ENCODE measurements at places on chromosomes 3 and 15. TPM values are rescaled to one million over a fixed set of nuclear protein-coding genes. Genes with fewer than 3 reads are reported as not detected.

DNA sequence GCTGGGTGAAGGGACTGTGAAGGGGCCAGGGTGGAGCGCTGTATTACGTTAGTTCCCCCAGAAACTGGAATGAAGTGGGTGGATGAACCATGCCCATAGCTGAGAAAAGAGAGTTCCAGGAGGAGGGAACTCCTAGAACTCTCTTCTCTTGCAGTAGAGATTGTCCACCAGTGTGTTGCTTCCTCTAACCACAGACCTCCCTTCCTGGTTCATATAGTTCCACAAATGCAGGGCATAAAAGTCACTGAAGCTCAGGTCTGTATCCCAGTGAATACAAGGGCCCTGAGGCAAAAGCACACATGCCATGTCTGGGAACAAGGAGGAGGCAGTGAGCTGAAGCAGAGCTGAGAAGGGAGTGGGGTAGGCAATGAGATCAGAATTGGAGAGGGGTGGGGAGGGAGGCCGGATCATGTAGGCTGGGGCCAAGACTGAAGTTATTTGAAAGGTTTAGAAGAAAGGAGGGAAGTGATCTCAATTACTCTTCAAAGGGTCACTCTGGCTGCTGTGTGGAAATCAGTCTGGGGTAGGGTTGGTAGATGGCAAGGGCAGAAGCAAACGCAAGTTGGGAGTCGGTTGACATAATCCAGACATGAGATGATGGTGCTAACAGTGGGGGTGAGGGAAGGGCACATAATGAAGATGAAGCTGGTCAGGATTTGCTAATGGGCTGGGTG, 6.5 kb downstream of the A4GNT start:
- H3K4me3 ChIP-seq: no peak overlapping the region
- peaks cover 17% of the 10 kb centered on the region for H3K4me1 ChIP-seq
- H3K27ac ChIP-seq: no peak overlapping the region

DNA sequence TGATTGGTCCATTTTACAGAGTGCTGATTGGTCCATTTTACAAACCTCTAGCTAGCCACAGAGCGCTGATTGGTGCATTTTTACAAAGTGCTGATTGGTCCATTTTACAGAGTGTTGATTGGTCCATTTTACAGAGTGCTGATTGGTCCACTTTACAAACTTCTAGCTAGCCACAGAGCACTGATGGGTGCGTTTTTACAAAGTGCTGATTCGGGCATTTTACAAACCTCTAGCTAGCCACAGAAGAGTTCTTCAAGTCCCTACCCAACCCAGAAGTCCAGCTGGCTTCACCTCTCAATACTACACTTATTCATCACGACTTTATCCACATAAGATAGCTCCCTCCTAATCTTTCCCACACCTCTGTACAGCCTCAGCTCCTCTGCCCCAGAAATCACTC, 899.8 kb downstream of the TUSC7 start:
- no peaks in the 10 kb centered on the region for H3K36me3 ChIP-seq
- H3K27me3 ChIP-seq: peaks cover 9% of the 10 kb centered on the region
- H3K4me3 ChIP-seq: no peak overlapping the region
- H3K27ac ChIP-seq: no peak overlapping the region
- H3K4me1 ChIP-seq: peaks cover 13% of the 10 kb centered on the region

DNA sequence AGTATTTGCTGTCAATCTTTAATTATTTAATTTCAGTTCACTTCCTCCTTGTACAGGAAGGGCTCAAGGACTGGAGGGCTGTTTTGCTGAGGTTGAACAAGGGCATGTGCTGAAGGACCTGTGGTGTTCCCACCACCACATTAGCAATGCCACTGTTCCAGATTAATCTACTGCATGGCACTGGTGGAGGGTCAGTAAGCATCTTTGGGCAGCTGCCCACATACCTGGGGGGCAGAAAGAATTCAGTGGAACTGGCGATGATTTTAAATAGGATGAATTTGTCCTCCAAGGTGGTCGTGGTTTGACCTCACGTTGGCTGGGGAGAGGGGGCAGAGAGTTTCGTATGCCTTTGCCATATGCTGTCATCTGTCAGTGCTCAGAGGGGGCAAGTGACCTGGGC, 244.8 kb downstream of the TLE3 start:
- no peaks in the 10 kb centered on the region for H3K27me3 ChIP-seq
- no peak for DNase-seq
- peaks cover 49% of the 10 kb centered on the region for H3K4me1 ChIP-seq
- no peaks in the 10 kb centered on the region for H3K36me3 ChIP-seq

DNA sequence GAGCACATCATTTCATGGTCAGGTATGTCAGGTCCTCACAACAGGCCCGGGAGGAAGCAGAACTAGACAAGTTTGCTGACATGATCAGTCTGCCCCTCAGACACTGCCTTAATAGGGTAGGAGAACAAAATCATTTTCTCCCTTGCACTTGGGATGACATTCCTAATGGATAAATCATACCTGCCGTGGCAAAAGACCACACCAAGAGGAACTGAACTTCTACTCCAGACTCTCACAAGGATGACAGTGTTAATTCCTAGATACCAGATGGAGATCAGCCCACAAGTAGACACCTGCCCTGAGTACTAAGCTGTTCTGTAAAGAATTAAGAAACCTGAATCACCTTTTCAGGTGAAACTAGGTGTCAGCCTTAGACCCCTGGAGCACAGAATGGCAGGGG, 19.5 kb downstream of the SIAH2 start:
- no peak overlapping the region for H3K4me3 ChIP-seq

DNA sequence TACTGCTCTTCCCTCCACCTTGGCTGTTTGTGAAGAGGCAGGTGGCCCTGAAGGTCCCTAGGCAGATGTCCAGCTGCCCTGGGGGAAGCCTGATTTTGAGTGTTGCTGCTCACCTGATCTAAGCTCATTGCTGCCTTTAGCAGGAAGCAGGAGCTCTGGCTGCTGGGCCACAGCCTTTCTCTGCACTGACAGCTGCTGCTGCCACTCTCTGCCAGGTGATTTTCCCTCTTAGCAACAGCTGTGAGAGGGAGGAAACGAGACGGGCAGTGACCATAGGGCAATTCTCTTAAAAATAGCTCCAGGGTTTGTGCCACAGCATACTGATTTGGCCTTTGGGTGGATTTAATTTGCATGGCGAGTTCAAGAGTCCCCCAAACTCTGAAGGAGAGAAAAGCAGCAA, 415.8 kb upstream of the SEMA6D start:
- no peak for DNase-seq
- no peaks in the 10 kb centered on the region for H3K36me3 ChIP-seq
- no peaks in the 10 kb centered on the region for H3K4me1 ChIP-seq
- no peak overlapping the region for H3K27ac ChIP-seq
- no peak overlapping the region for H3K4me3 ChIP-seq

DNA sequence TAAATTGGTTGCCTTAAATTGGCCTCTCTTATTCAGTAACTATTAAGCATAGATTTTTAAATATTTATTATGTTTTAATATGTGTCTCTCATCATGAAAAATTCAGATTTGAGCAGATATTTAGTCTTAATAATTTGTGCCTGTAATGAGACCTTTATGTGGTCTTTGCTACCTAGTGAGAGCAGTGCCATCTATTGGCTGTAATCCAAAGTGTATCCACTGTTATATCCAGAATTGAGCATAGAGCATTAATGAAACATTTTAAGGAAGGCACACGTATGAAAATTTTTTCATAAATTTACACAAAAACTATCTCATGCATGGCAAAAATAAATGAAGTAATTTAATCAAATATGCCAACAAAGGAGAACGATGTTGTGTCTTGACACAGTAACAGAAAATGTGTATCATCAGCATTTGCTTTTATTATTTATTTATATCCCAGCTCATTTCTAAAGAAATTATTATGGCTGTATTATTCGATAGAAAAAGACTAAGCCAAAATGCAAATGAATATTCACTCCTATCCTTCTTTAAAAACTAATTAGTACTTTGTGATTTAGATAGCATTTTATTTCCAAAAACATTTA, 203.5 kb downstream of the RSRC1 start:
- no peak overlapping the region for H3K27ac ChIP-seq
- no peak overlapping the region for H3K4me3 ChIP-seq
- H3K36me3 ChIP-seq: no peaks in the 10 kb centered on the region
- no peaks in the 10 kb centered on the region for H3K4me1 ChIP-seq
- no peak for DNase-seq

GRCh38 chr3:72652395-72652794, 195.8 kb downstream of the SHQ1 start:
- no peak overlapping the region for H3K4me3 ChIP-seq
- H3K4me1 ChIP-seq: peaks cover 3% of the 10 kb centered on the region
- no peak for DNase-seq
- H3K27me3 ChIP-seq: peaks cover 22% of the 10 kb centered on the region
- H3K36me3 ChIP-seq: no peaks in the 10 kb centered on the region

- H3K36me3 ChIP-seq: no peaks in the 10 kb centered on the region
- H3K4me3 ChIP-seq: no peak overlapping the region
- H3K27ac ChIP-seq: no peak overlapping the region
- peaks cover 22% of the 10 kb centered on the region for H3K27me3 ChIP-seq
- DNase-seq: no peak
These were observed 22.5 kb upstream of the MB21D2 start for GRCh38 chr3:192940129-192940528.

GRCh38 chr3:187737006-187737367, 8.3 kb downstream of the BCL6 start:
- no peak for DNase-seq
- H3K27ac ChIP-seq: peak overlapping the region; percentile 100
- peaks cover 15% of the 10 kb centered on the region for H3K36me3 ChIP-seq
- peaks cover 69% of the 10 kb centered on the region for H3K4me1 ChIP-seq
- peak overlapping the region; percentile 94 for H3K4me3 ChIP-seq

DNA sequence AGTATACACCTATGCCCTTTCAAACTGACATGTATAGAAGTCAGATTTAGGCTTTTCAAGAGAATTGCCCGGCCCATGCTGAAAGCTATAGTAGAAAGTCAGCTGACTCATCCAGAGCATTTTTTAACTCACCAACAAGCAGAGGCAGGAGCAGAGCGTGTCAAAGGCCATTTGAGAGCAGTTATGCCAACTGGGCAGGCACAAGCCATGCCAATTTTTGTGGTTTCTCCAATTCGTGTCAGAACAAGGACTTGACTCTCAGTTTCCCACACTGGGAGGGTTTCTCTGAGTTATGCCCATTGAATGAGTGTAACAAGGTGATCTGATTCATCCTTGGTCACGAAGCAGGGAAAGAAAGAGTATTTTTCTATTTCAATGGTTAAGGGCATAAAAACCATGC, 403.3 kb upstream of the THBS1 start:
- DNase-seq: no peak
- H3K4me3 ChIP-seq: no peak overlapping the region
- H3K27me3 ChIP-seq: no peaks in the 10 kb centered on the region
- H3K4me1 ChIP-seq: peaks cover 52% of the 10 kb centered on the region
- H3K36me3 ChIP-seq: peaks cover 3% of the 10 kb centered on the region
- no peak overlapping the region for H3K27ac ChIP-seq

GRCh38 chr3:100781301-100781700, 72.0 kb downstream of the TFG start:
- H3K4me3 ChIP-seq: no peak overlapping the region
- no peaks in the 10 kb centered on the region for H3K27me3 ChIP-seq
- H3K36me3 ChIP-seq: peaks cover 27% of the 10 kb centered on the region
- no peak overlapping the region for H3K27ac ChIP-seq
- H3K4me1 ChIP-seq: peaks cover 15% of the 10 kb centered on the region
- no peak for DNase-seq

DNA sequence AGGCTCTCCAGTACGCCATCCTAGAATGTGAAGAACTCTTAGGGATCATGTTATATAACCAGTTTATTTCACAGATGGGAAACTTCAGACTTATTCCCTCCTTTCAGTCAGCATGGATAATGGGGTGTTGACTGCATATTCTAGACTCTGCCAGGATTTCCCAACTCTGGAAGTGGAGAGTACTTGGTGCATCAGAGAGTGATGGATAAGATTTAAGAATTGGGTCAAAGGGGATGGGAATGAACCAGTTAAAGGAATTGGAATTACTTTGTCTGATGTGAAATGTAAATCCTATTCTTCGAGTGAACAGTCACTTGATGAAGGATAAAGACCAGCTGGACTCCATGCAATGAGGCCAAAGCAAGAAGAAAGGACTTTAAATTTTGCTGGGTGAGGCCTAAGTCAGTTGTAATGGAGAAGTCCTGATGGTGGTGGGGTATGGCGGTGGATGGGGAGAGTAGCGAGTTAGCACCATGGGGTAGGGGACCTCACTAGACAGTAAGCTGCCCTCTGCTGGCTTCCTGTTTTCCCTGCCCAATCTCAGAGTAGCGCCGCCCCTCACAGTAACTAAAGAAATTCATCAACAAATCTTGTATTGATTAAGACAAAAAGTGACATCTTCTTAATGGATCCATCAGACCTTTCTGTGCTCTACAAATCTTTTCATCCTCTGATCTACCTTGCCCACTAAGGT, 7.3 kb upstream of the CACNA1D start:
- DNase-seq: no peak
- no peaks in the 10 kb centered on the region for H3K4me1 ChIP-seq
- no peak overlapping the region for H3K27ac ChIP-seq
- H3K27me3 ChIP-seq: peaks cover 44% of the 10 kb centered on the region
- H3K36me3 ChIP-seq: no peaks in the 10 kb centered on the region
- no peak overlapping the region for H3K4me3 ChIP-seq

DNA sequence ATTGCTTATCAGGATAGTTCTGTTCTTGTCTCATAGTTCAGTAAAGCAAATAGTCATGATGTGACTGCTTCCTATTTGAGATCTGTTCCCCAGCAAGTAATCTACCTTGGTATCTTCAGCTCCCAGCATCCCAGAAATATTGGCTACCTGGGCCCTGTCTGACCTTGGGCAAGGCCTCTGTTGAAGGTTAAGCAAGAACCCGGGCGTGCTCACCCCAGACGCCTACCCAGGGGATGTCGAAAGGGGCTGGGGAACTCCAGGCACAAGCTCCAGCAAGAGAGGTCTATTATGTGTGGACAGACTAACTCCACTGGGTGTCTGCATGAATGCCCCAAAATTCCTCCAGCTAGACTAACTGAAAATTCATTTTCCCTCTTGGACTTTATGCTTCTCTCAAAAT, 37.3 kb upstream of the IGF1R start:
- H3K27ac ChIP-seq: no peak overlapping the region
- no peaks in the 10 kb centered on the region for H3K36me3 ChIP-seq
- H3K4me3 ChIP-seq: no peak overlapping the region
- peak; percentile 72 for DNase-seq
- H3K27me3 ChIP-seq: peaks cover 4% of the 10 kb centered on the region

- no peak for DNase-seq
- H3K27ac ChIP-seq: no peak overlapping the region
- no peaks in the 10 kb centered on the region for H3K36me3 ChIP-seq
These were observed 27.3 kb downstream of the DUSP7 start for GRCh38 chr3:52029053-52029452.

DNA sequence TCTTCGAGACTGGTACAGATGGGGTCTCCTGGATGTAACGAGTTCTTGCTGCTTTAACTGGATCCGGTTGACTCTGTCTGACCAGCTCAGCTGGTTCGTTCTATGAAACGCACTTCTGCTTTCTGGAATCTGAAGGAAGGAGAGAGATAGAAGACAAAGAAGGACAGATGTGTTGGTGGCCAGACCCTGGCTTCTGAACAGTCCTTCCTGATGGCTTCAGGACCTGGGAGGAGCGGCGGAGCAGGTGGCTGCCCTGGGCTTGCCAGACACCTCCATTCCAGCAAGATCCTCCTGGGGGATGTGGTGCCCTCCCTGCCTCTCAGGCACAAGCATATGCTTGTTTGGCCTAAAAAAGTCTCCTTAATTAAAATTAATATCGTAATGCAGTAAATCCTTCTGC, 99.9 kb downstream of the APBA2 start:
- H3K4me3 ChIP-seq: no peak overlapping the region
- peaks cover 16% of the 10 kb centered on the region for H3K4me1 ChIP-seq
- no peaks in the 10 kb centered on the region for H3K36me3 ChIP-seq
- peak; percentile 46 for DNase-seq
- H3K27ac ChIP-seq: peak overlapping the region; percentile 81

Gene TM4SF1
- 122 TPM for total RNA-seq

Gene RBP2
- not detected for total RNA-seq

Gene ERICH6
- total RNA-seq: 0.83 TPM

Gene CHL1
- not detected for total RNA-seq

Gene RASGRP1
- total RNA-seq: 0.26 TPM

Gene SNX1
- total RNA-seq: 101 TPM

Gene CADPS
- total RNA-seq: not detected

Gene AQP9
- total RNA-seq: not detected

Gene C3orf22
- total RNA-seq: not detected

Gene TRH
- total RNA-seq: not detected

Measured in osteocyte (in vitro differentiated cells).